Osteocyte (in vitro differentiated cells): ENCODE measurements at places on chromosomes 13 and 19.

GRCh38 chr13:106498571-106498970 lies 36.9 kb downstream of the EFNB2 start:
- no peak for DNase-seq

GRCh38 chr13:46158983-46159382 lies 23.0 kb downstream of the LCP1 start:
- DNase-seq = no peak

- DNase-seq = no peak
Measured at GRCh38 chr19:39359026-39359425, 16.8 kb downstream of the SAMD4B start.

DNA sequence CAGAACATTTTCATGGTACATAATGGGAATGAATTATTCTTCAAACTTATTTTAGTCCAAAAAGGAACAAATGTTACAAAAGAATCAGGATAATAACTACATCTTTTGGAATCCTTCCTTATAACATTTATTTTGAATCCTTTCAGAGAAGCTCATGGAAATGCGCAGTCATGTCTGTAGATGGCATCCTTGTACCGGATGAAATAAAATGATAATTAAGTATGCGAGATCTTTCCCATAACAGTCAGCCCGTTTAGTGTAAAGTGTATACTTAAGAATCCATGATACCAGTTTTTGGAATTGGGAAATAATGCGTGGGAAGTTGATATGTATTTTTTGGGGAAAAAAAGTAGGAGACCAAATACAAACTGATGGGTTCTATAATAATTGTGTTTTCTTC lies 418.8 kb downstream of the GPC5 start:
- DNase-seq = no peak
